ENCODE measurements at places on chromosomes 2 and 18.

DNA sequence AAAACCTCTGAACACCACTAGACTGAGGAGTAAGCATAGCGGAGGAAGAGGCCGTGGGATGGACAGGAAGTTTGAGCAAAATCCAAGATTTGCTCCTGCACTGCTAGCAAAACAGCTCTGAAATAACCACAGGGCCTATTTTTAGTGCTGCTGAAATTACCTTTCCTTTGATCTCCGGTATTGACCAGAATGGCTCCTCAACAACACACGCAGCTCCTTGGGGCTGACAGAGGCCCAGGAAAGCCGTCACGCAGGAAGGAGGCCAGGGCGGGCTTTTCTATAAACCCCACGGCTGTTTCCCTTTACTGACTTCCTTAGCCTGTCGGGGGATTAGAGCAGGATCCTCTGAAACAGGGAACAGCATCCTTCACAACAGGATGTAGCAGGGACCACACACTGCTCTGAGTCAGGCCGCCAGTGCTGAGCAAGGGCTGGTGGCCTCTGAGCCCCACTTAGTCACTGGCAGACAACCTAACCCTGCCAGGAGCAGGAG is 80.8 kb upstream of the LCLAT1 start:
- peak; percentile 85 for ATAC-seq

- ATAC-seq: no peak
Observed at GRCh38 chr2:176471949-176472348, 202.7 kb downstream of the MTX2 start.

DNA sequence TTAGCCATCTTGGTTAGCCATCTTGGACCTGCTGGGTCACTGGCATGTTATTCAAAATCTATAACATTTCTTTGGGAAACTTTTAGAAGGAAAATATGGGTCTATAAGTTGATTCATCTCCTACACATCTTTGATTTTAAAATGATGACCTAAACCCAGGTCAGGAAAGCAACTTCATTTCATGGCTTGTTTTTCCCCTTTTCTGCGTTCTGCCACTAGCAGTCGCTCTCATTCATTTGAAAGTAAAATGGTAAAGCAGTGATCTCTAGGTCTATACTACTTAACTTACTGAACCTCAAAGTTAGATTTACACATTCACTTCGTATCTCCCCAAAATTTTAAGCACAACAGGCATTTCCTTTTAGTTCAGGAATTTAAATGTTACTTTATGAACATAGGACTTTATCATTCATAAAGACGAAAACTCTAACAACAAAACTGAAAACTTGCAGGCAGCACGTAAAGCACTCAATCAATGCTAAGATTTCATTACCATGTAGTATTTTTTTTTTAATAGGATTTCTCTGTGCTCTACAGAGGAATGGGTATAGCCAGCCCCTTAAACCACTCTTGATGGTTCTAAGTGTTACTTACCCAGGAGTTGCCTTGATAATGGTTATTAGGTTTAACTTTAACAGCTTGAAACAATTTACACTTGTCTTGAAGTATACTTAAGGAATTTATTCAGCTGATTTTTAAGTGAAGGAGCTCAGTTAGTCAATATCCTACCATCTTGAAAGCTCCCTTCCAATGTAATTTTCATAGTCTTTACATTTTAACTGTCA is 62.5 kb downstream of the GORASP2 start:
- no peak for ATAC-seq

DNA sequence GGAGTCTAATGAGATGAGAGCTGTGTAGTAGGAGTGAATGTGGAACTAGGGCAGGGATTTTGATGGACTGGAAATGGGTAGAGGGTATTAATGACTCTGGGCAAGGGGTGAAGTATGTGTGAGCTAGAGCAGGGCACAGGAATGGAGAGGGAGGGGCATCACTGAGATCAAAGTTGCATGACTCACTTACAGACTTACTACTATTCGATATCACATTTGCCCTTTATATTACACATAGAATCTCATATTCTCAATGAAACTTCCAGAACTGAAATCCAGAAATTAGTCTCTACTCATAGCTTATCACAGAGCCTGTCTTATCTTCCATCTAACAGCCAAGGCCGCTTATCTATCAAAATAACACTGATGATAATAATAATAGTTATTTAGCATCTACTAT is 20.0 kb upstream of the ITGB6 start:
- ATAC-seq: peak; percentile 14

DNA sequence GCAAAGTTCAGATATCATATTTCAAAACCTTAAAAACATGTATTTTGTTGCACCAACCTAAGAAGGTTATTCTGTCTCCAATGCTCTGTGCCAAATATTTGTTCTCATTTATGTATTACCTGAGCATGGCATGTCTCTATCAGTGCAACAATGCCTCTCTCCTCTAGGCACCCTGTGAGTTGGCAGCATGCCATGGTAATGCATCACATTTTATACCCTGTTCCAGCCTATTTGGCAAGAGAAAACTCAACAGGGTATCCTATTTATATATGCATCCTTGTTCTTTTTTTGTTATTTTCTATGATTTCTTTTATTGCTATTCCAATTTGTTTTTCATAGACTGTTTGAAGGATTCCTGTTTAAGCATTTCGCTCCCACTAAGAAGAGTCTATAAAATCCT is 126.3 kb upstream of the NRXN1 start:
- ATAC-seq: no peak

GRCh38 chr2:164764996-164765395 is 76.6 kb downstream of the COBLL1 start:
- no peak for ATAC-seq

DNA sequence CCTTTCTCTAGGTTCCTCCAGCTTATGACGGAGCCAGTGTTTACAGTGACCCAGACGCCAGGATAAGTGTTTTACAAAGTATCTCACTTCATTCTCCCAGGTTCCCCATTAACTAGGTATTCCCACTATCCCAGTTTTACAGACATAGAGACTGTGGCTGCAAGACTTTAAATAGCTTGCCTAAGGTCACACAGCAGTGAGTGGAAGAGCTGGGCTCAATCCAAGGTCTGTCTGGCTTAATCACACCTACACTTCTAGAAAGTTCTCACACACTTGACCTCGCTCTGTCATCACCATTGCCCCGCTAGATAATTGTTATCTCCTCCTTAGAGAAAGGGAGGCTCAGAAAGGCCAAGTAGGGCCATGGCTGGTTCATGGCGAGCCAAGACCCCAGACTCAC is 110.2 kb downstream of the ANTXR1 start:
- no peak for ATAC-seq

- no peak for ATAC-seq
Observed at GRCh38 chr2:216548901-216549331, 50.3 kb downstream of the RPL37A start.

GRCh38 chr2:188966728-188967440 is 7.3 kb upstream of the COL3A1 start:
- no peak for ATAC-seq

DNA sequence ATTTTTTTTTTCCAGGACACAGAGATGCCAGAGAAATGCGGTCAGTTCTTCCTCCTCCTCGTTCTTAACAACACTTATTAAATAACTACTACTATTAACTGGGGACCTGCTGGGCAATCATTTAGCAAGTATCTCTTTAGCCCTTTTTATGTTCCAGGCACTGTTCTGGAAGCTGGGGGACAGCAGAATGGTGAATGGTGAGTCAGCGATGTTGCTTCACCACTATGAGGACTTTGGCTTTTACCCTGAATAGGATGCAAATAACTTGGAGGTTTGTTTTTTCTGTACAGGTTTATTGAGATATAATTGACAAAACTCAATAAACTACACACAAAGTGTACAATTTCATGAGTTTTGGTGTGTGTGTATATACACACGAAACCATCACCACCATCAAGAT is 179.9 kb upstream of the MSH6 start:
- ATAC-seq: no peak

DNA sequence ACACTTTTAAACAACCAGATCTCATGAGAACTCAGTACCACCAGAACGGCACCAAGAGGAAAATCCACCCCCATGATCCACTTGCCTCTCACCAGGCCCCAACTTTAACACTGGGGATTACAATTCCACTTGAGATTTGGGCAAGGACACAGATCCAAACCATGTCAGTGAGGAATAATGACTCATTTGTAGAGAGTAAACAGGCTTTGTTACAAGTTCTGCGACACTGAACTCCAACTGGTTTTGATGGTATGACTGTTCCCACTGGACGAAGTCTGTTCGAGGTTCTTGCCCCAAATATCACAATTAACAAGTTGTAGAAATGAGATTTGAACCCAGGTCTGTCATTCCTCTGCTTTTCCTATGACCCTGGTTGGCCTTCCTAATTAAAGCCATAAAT is 718.1 kb upstream of the ID2 start:
- no peak for ATAC-seq

DNA sequence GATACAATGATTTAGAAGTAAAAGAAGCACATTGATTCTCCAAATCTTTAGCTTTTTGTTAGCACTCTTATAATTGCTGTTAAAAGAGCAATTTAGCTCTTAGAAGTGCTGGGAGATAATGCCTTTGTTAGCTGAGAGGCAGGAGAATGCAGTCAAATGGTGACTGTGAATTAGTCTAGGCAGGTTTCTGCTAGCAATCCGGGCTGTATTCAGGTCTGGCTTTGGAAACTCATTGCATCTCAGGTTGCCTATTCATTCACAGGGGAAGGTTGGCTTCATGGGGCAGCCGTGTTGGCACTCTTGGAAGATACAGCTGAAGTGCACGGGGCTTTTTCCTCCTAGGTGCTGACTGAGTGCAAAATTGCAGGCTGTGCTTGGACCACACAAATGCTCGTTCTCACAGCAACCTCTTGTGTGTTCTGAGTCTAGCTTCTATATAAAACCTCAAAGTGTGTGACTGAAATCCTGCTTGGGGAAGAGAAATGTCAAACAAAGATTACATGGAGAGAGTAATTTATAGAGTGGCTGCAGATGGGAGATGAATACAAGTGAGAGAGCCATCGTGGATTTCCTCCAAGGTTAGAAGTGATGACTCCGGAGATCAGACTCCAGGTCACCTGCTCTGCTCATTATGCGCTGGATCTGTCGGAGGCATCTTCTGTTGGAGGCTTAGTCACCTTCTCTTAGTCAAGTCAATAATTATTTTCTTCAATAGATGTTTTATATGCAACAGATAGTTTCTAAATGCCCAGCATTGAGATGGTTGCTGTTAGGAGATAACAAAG is 167.8 kb downstream of the PMAIP1 start:
- ATAC-seq: no peak

- no peak for ATAC-seq
Observed at GRCh38 chr2:54859416-54859815, 136.0 kb downstream of the EML6 start.

DNA sequence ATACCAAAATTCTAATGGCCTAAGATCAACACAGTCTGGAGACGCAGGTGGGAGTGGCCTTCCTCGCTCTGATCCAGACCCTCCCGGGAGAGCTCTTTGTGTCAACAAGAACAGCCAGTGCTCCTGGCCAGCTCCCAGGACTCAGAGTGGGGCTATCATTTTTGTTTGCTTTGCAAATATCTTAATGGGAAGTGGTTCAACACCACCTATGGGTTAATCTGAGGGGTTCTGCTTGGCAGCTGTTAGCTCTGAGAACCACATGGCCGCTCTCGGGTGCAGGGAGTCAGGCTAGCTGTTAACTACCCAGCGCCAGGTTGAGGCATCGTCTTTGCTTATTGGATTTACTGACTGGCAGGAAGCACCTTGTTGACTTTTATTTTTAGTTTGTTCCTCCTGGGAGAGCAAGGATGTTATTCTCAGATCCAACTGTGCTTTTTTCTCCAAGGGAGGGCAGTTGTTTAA is 184.8 kb upstream of the SP5 start:
- no peak for ATAC-seq

- peak; percentile 25 for ATAC-seq
Observed at GRCh38 chr2:230601510-230601909, 111.1 kb upstream of the CAB39 start.

- no peak for ATAC-seq
Observed at GRCh38 chr18:40159141-40160017, 1795.7 kb upstream of the PIK3C3 start.

GRCh38 chr2:168192839-168193616 is 54.4 kb downstream of the STK39 start:
- peak; percentile 60 for ATAC-seq

DNA sequence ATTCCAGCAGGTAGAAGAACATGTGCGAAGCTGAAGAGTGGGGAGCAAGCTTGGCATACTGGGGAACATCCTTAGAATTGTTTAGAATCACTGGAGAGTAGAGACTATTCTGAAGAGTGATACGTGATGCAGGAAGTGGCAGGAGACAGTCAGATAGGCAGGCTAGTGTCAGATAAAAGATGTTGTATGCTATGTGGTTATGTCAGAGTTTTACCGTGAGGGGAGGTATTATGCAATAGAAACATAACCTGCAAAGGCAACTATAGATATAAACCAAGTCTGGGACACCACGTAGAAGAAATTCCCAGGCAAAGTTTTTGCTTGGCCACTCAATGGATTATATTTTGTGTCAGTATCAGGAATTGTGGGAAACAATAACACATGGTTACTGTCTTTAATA is 62.0 kb upstream of the ZSWIM2 start:
- ATAC-seq: no peak

- no peak for ATAC-seq
Observed at GRCh38 chr18:79760348-79760747, 37.4 kb upstream of the KCNG2 start.

GRCh38 chr18:33844232-33844631 is 266.2 kb downstream of the ASXL3 start:
- ATAC-seq: no peak

- ATAC-seq: no peak
Observed at GRCh38 chr2:158388159-158388558, 68.4 kb downstream of the CCDC148 start.

- no peak for ATAC-seq
Observed at GRCh38 chr2:97736608-97737330, 23.4 kb downstream of the ZAP70 start.

- no peak for ATAC-seq
Observed at GRCh38 chr2:30577151-30577550, 130.1 kb downstream of the LCLAT1 start.

GRCh38 chr2:74578408-74578807 is 23.9 kb downstream of the DOK1 start:
- no peak for ATAC-seq

DNA sequence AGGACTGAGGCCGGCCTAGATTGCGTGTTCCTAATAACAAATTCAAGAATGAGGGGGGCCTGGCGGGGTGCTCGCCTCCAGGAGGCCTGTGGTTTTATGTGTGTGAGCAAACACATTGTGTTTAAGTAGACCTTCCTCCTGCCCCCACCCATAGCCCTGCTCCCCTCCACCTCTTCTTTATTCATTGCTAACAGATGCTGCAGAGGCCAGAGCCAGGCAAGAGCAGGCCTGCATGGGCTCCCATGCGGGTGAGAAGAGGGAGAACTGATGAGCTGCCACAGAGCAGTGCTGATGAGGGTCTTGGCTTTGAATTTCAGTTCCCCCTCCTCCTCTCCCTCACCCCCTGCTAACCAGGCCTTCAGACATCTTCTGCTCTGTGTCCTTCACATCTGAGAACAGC is 154.6 kb downstream of the OSR1 start:
- ATAC-seq: no peak

DNA sequence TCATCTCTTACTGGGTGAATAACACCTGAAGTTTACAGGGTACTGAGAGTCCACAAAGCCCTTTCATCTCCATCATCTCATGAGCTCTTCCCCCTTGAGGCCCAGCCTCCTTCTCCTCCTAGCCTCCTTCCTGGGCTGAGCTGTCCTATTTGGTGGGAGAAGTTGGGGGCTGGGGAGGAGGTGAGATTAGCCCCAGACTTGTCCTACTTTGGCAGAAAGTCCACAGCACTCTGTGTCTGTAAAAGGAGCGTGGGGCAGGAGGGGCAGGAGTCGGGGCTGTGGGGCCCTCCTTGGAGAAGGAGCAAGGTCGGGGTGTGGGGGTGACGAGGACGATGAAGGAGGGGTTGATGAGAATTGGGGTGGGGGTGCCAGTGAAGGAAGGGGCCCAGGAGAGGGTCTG is 10.0 kb upstream of the DES start:
- ATAC-seq: no peak

- ATAC-seq: no peak
Observed at GRCh38 chr18:79947054-79947755, 4.2 kb downstream of the SLC66A2 start.
